AG08395 (cell line): ENCODE measurements at places on chromosomes 5 and 9.

DNA sequence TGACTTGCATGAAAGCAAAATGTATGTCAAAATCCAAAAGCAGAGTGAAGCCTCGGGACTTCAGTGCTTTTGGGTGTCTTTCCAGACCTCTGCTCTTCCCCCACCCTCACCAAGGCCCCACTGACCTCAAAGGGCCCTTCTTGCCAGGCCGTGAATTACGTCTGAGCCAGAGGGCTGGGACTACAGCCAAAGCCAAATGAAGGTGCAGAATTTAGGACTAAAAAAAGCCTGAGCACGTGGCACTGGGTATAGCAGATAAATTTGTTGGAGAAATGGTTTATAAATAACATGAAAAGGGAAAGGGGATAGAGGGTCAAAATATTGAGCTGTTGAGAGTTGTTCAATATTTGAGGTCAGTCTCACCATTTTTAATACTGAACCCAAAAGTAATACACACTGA is 163.4 kb downstream of the GHR start:
- DNase-seq: no peak

- peak; percentile 46 for DNase-seq
Observed at GRCh38 chr5:95631991-95632675, 12.2 kb downstream of the GPR150 start.

DNA sequence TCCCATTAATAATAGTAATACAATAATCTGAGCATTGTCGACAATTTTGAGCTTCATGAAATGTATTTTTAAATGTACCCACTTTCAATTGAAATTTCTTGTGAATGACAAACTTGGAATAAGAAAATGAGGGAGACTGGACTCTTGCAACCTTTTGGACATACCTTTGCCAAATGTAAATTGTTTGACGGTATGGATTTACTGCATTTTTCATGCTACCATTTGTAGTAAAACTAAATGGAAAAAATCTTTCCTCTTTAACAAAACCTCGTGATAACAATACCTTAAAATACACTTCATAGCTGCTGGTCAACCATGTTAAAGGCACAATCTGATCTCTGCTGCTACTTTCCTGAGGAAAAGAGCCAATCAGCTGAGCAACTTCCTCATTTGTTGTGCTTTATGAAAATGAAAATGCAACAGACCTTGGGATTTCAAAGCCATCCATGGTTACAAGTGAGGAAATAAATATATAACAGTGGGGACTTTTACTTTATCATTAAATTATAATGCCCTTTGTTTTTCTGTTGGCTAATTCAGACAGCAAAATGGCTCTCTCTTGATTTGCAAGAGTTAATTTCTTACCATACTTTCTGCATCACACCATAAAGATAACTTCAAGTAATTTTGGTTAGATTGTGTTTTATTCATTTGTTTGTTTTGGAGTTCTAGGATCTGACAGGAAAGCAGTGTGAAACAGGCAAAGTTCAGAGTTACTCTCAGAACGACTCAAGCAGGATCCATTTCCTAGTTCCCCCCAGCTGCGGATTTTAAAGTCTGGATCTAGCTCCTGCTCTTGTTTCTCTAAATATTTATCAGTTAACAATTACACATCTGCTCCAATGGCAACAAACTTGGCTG is 1.1 kb downstream of the ALDH1A1 start:
- no peak for DNase-seq

GRCh38 chr5:154406231-154406630 is 39.6 kb upstream of the SAP30L start:
- no peak for DNase-seq

DNA sequence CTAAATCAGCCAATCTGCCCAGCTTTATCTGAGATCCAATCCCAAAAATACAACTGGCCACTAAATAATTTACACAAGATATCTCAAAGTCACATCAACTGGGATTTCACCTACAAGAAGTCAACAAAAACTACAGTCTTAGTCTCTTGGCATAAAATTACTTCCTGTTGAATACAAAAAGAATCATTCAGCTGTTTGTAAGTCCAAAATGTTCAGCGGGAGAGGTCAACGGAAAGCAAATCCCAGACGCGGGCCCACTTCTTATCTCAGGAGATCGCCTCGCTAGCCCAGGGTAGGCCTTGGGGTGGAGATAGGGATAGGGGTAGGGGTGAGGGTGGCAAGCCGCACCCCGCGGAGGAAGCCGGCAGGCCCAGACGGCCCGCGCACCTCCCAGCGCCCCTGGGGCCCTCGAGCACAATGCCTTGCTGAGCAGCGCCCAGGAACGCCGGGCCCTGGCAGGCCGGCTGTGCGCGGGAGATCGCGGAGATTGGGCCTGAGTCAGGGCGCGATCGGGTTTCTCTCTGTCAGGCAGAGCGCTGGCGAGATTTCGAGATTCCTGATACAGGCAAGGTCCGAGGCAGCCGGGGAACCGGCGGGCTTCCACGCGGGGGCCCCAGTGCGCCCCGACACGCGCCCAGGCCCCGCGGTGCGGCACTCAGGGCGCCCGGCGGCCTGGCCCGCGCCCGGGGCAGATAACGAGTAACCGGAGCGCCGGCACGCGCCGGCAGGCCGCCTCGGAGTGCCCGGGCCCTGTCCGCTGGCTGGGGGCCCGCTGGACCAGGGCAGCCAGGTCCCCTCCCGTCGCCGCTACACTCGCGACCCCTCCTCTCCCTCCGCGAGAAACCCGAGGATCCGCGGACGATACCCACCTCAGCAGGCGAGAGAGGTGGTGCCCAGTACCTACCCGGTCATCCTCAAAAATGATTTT is 601 bp downstream of the HINT1 start:
- DNase-seq: peak; percentile 71

DNA sequence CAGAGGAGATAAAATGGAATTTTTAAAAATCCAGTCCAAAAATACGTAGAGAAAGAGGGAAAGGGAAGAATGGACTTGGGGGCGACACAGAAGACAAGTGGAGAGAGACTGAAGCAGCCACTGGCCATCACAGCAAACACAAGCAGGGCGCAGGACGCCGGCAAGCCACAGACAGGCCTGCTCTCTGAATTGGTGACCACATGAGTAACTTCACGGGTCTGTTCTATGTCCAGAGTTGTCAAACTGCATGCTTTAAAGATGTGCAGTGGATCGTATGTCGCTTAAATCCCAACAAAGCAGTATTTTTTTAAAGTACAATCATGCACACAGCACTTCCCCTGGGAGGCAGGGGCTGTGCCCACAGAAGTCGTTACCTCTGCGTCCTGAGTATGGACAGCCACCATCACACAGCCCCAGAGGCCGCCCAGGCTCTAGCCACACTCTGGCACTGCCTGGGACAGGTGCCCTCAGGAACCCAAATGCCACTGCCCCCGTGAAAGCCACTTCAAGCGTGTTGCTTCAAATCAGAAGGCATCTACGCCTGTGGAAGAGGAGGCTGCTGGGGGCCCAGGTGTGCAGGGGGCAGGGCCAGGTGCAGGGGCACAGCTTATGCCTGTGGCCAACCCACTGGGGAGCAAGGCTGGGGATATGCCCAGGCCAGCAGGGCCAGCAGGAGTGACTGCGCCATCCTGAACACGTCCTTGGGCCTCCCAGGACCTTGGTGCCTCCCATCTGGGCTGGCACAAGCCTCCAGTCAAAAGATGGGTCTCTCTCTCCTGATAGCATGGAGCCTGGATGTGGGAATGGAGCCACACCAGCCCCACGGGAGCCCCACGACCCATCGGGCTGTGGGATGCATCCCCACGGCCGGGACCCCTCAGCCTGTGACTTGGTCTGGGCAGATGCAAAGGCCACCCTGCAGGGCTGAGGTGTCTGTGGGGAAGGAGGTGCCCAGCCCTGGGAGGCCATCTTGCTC is 5.9 kb upstream of the LRRC14B start:
- no peak for DNase-seq

DNA sequence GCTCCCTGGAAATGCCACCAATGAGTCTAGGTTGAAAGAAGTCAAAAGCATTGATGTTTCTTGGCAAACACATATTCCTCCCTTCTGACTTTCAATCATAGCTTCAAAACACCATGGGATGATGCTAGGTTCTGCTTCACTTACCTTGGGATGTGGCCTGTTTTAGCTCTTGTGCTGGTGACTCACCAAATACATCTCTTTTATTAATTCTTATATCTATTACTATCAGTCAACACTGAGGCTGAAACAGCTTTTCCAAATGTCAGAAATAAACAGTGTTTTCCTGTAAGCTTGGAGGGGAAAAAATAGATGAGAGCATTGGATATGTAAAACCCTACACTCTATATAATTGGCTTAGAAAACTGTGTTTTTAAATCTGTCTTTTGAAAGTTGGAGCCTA is 245.4 kb upstream of the NREP start:
- no peak for DNase-seq

DNA sequence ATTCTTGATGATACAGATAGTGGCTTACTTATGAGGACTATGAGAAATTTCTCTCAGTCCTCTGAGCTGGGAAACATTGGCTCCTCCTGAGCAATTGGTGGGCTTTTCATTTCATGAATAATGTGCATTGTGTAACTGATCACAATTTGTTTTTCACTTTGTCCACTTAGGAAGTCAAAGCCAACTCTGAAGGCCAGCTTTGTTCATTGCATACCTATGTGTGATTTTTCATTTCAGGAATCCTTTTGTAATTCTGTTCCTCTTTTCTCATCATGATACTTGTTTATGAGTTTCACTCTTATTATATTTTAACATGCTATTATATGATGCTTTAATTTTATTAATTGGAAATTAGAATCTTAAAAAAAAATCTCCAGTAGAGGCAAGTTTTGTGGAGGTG is 483.0 kb downstream of the EBF1 start:
- no peak for DNase-seq

DNA sequence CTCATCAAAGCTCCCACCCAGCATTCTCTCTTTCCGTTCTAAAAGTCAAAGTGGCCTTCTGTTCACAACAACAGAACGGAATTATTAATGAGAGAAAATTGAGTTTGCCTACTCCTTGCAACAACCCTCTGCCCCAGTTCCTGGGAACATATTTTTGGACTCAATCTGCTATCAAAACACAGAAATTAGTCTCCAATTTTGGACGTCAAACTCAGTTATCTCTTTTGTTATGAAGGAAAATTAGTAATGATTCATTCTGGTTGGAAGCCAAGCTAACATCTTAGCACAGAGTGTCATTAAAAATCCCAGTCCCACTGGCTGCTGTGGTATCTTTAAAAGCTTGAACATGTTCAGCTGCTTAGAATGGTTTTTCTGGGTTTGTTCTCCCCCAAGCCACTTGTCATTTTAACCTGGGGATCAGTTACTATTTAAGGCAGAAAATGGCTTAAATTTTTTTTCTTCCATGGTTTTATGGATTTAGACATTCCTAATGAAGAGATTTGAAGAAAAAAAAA is 343.2 kb downstream of the TRIM32 start:
- no peak for DNase-seq

DNA sequence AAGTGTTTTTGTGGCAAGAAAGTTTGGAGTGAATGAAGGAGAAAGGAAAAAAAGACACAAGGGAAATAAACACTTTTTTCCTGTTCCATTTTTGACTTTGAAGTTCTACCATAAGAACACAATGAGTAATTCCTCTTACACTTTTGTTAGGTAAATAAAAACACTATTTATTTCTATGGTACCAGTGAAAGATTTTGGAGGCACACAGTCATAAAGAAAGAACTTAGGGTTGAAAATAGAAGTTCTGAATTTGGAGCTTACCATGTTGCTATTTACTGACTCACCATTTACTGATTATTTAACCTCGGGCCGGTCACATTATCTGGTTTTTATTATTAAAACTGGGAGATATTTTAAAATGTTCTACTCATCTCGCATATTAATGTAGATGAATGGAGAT is 367.8 kb downstream of the TLE1 start:
- no peak for DNase-seq

GRCh38 chr5:141412854-141413539 is at the start of gene PCDHGA10:
Gene PCDHGA10, plus strand, starts transcription at chr5:141412987. Its CDS starts 189 bp downstream, at chr5:141413176.
- peak; percentile 67 for DNase-seq

GRCh38 chr5:160270704-160271103 is 41.4 kb downstream of the FABP6 start:
- no peak for DNase-seq

DNA sequence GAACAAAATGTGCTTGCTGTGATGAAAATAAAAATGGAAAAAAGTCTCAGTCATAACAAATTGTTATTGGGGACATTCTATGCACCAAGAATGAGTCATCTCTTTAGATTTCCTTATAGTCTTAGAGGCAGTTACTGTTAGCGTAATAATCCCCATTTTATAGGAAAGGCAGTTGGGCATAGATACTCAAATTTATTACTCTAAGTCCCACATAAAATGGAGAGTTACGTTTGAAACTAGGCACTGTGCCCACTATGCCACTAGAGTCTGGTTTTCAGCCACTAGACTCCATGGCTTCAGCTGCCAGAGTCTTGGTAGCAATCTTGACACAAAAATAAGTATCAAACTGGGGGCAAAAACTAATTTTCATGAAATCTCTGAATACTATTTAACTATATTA is 317.9 kb upstream of the MEF2C start:
- no peak for DNase-seq

- peak; percentile 85 for DNase-seq
Observed at GRCh38 chr5:169433221-169433651, 132.3 kb upstream of the SLIT3 start.

- no peak for DNase-seq
Observed at GRCh38 chr5:138657360-138657759, 82.2 kb upstream of the HSPA9 start.

- DNase-seq: no peak
Observed at GRCh38 chr5:67432606-67433005, 236.0 kb upstream of the CD180 start.

DNA sequence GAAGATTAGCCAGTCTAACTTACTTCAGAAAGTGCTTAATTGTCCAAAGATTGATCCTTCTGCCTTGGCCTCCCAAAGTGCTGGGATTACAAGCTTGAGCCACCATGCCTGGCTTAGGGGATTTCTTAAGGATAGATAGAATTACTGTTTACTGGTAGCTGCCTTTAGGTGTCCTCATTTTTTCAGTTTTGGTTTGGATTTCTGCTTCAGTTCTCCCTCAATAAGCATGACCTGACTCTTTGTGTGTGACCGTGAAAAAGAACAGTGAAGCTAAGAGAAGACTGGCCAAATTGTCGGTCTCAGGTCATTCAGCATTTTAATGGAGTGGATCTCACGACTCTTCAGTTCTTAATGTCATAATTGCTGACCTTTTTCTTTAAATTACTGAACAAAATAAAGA is 22.9 kb upstream of the CMYA5 start:
- no peak for DNase-seq

GRCh38 chr5:1316588-1317340 is 21.9 kb upstream of the TERT start:
- no peak for DNase-seq

DNA sequence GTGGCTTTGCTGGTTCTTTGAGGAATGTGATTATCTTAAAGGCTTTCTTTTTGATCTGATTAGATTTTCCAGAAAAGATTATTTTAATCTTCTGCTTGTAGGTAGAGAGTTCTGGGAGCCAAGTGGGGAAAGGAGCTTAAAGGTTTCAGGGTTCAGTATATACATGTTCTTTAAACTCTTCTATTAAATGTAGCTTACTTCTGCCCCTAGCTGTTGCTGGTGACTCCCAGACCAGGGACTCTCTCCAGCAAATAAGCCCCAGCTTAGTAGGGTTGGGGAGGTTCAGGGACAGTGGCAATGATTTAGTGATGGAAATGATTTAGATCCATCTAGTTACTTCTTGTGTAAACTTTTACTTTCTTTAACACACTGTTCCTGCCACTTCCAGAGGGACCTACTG is 72.2 kb downstream of the SLC12A2 start:
- DNase-seq: no peak
